EH (cell line): ENCODE measurements at places on chromosomes 11 and 22.

GRCh38 chr11:121499405-121499804, 46.6 kb upstream of the SORL1-AS1 start:
- no peak for DNase-seq

- no peak for DNase-seq
Observed at GRCh38 chr22:48021991-48022401, 1259.5 kb downstream of the TBC1D22A start.

GRCh38 chr22:36144886-36145541, 15.5 kb downstream of the APOL3 start:
- peak; percentile 83 for DNase-seq

DNA sequence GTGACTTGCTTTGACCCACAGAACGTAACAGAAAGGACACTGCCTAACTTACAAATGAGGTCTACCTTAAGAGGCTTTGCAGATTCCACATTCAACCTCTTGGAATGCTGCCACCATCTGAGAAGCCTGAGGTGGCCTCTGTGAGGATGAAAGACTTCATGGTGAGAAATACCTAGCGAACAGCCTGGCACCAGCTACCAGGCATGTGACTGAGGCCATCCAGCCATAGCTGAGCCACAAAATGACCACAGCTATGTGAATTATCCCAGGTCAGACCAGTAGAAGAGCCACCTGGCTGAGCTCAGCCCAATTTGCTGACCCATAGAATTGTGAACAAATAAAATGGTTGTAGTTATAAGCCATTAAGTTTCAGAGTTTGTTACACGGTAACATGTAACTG, 37.5 kb downstream of the PPARA start:
- no peak for DNase-seq

GRCh38 chr11:132032555-132032954, 662.1 kb downstream of the NTM start:
- DNase-seq: peak; percentile 87

DNA sequence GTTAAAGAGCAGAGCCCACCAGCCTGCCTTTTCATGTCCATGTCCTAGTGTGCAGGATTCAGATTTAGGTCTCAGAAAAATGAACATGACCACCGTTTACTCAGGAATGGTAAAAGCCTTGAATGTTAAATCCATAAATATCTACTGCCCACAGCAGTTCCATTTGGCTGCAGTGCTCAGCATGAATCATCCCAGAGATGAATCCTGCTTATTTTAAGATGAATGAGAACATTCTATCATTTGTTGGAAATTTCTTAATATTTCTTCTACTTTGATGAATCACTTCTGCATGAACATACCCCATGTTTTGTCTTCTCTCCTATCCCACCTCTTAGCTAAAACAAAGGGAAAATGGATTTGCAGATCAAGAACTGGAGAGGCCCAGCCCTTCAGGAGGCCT, 47.5 kb upstream of the AQP11 start:
- peak; percentile 76 for DNase-seq

- no peak for DNase-seq
Observed at GRCh38 chr22:29151316-29151715, 54.4 kb upstream of the EMID1 start.

DNA sequence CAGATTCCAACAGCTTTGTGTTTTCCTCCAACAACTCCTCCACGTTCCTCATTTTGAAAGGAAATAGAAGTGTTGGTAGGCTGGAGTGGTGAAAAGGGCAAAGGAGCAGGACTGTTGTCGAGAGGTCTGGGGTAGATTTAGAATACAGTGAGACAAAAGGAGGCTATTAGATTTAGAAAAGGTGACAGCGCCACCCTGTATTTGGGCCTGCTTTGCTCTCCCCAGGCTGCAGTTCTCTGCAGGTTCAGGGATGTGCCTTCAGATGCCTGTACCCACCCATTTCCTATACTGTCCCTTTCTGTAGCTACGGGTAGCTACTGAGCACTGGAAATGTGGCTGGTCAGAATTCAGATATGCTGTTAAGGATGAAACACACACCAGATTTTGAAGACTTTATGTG, 20.8 kb downstream of the MMP13 start:
- no peak for DNase-seq

GRCh38 chr11:86615487-86615886, 56.9 kb downstream of the ME3 start:
- DNase-seq: no peak

DNA sequence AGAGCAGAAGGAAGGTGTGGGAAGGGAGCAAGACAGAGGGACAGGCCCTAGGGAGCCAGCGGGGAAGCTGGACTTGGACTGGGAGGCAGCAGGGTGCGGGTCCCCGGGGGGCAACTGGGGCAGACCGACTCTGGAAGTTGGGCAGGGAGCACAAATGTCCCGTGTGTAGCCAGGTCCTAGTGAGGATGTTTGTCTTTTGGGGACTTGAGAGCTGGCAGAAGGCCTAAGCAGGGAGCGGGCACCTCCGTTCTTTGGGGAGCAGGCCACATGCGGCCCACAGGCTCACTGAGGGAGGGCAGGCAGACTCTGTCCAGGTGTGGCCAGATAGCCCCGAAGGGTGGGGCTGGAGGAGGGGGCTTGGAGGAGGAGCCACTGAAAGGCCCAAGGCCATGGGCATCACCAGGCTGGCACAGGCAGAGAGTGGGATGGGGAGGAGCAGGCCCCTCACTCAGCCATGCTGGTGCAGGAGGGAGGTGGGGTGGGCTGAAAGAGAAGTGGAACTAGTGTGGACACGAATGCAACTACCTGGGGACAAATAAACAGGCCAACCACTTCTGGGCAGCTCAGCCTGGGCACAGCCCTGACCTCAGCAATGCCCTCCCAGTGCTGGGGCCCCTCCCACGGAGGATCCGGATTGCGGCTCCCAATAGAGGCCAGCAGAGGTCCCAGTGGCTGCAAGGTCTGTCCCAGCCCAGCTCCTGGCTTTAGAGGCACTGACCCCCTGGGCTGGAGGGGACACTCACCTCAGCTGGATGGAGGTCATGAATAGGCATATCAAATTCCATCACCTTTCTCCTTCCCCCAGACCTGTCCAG, 1.3 kb upstream of the SCARF2 start:
- peak; percentile 49 for DNase-seq

DNA sequence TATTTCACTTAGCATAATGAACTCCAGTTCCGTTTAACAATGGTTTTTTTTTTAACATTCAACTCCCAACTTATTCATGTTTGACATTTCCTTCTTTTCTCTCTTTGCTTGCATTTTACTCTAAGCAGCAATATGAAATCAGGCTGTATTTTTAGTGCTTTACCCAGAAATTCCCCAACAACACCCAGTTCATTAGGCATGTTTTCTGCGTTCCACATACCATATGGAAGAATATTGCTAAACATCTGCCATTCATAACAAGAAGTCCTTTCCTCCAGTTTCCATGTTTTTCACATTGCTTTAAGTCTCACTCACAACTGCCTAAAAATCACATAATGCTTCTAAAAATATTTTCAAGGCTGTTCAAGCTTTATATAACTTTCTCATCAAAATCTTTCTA, 45.8 kb downstream of the PLAAT5 start:
- no peak for DNase-seq

DNA sequence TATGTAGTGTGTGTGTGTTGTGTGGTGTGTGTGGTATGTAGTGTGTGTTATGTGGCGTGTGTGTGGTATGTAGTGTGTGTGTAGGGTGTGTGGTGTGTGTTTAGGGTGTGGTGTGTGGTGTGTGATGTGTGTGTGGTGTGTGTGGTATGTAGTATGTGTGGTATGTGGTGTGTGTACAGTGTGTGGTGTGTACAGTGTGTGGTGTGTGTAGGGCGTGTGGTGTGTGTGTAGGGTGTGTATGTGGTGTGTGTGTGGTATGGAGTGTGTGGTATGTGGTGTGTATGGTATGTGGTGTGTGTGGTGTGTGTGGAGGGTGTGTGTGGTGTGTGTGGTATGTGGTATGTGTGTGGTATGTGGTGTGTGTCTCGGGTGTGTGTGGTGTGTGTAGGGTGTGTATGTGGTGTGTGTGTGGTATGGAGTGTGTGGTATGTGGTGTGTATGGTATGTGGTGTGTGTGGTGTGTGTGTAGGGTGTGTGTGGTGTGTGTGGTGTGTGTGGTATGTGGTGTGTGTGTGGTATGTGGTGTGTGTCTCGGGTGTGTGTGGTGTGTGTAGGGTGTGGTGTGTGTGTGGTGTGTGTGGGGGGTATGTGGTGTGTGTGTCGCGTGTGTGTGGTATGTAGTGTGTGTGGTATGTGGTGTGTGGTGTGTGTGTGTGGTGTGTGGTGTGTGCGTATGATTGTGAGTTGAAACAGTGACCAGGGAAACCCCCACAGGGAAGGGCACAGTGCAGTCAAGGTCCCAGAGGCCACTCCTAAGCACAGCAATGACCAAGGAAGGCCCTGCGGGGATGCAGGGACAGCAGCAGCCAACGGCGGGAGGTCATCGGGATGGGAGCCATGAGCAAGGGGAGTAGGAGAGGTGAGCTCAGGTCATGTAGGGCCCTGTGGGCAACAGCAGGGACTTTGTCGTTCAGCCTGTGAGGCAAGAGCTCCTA, 2.9 kb upstream of the PPP6R2 start:
- peak; percentile 23 for DNase-seq

GRCh38 chr22:24181996-24182899, 961 bp downstream of the SUSD2 start:
- DNase-seq: peak; percentile 21

DNA sequence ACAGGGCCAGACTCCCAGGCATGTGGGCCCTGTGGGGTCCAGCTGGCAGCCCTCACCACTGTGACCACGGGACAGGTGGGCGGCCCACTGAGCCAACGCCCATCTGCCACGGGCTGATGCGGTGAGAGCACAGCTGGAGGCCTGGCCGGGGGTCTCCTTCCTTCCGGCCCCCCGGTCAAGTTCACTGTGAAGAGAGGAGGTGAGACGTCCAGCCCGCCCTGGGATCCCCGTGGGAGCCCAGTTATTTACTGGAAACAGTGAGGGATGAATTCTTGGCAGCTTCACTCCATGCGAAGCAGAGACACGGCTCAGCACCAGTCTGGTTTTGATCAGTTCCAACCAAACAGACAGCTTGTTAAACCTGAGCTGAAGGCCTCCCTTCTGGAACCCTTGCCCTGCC, 38.7 kb downstream of the WNT11 start:
- DNase-seq: no peak

GRCh38 chr11:2308713-2309112, 6.9 kb downstream of the TSPAN32 start:
- no peak for DNase-seq

GRCh38 chr11:76947190-76947589, 86.5 kb downstream of the ACER3 start:
- DNase-seq: no peak

DNA sequence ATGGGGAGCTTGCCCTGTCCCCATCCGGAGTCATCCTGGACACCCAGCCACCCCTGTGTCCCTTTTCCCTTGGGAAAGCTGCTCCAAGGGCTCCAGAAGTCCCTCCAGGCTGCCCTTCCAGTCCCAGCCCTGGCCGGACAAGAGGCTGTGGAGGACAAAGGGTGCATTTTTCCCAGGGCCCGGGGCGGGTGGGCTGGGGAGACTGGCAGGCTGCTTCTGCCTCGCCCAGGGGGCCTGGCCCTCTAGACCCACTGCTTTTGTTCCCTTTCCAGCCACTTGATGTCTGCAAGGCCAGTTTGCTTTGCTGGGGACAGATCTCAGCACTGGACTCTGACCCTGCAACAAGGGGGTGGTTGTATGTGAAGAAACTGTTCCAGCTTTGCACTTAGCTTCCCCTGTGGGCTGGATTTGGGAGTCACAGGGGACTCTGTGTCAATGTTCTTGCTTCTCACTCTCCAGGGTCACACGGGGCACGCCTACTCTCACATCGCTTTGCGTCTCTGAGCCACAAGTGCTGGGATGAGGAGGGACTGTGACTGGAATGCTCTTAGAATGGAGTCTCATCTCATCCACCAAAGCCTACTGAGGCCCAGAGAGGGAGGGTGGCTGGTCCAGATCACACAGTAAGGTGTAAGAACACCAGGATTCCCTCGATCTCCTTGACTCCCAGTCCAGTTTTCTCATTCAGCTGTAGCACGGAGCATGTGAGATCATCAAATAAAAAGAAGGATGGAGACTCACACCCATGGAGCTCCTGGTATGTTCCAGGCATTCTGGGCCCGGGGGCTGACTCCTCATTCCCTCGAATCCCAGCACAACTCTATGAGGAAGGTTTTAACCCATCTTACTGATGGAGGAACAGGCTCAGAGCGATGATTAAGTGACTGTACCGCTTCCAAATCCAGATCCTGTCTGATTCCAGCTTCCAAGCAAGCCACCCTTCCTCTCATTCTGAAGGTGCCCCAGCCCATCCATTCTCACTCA, 59.9 kb downstream of the FBXO7 start:
- DNase-seq: peak; percentile 91

GRCh38 chr11:11624204-11624603, 2.4 kb upstream of the GALNT18 start:
- DNase-seq: no peak

DNA sequence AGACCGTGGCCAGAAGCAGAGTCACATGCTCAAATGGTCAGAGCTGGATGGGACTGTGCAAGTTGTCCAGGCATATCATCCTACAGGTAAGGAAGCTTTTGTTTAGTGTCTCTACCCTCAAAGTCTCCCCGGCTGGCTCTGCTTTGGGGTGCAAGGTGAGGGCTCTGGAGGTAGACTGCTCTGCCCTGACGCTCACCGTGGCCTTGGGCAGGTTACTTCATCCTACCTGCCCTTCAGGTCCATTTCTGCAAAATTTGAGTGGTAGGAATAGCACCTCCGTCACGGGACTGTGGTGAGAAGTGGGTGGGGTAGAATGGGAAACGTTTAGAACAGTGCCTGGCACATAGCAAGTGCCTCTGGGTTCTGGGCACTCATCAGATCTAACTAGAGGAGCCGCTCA, 42.2 kb downstream of the NAT10 start:
- no peak for DNase-seq

DNA sequence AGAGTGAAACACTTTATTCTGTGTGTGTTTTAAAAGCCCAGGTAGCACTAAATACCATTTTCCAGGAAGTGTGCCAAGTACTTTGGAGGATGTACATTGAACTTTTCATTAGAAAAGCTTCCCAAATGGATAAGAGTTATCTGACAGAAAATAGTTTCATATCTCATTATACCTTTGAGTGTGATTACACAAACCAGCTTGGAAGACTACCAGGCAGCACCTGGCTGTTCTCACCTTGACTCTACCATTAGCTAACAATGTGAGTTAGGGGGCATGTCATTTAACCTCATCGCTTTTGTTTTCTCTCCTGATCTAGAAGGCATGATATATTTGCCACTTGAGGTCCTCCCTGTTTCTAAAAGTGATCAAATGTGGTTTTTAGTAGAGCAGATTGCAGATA, 50.2 kb downstream of the GRM5 start:
- DNase-seq: no peak

DNA sequence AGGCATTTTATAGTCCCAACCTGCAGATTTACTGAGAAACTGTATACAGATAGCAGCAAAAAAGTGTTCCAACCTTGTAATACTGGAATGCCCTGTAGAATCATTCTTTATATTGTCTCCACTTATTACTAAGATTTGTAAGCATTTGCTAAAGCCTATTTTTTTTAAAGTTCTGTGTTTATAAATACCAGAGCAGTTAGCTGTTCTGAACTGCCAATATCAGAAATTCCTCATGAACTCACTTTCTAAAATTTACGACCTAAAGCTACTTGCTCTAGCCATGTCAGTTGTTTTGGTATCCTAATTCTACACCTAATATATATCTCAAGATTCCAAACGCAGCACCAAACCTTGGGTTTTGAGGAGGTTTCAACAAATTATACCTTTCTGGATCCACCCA, 103.2 kb downstream of the C11orf65 start:
- peak; percentile 68 for DNase-seq
